Activated CD4-positive, CD25-positive, alpha-beta regulatory T cell treated with anti-CD3 and anti-CD28 coated beads, Interleukin-2, amount 50 U/mL, for 72 hours (primary cell): ENCODE measurements at places on chromosomes 12 and 14.

DNA sequence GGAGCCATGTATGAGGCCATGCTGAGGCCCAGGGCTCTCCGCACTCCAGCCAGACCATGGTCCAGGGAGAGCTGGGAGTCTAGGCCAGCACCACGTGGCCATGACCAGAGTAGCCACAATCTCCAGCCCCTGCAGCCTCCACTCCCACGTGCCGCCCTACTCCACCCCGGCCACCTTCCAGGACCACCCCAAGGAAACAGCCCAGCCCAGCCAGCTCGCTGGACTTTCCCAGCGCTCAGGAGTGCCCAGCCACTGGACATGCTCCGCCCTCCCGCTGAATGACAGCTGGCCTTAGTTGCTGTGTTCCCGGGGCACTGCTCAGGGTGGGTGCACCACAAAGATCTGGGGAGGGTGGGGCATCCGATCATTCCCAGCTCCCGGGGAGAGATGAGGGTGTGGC lies 2.1 kb upstream of the C14orf180 start:
- no peak for DNase-seq

GRCh38 chr12:125129591-125130255 lies 64.5 kb downstream of the AACS start:
- DNase-seq = no peak

- no peak for DNase-seq
Measured at GRCh38 chr12:66516133-66516532, 162.7 kb downstream of the GRIP1 start.

GRCh38 chr12:46373301-46374296 lies 1.0 kb upstream of the SLC38A2 start:
- DNase-seq = peak; percentile 51

DNA sequence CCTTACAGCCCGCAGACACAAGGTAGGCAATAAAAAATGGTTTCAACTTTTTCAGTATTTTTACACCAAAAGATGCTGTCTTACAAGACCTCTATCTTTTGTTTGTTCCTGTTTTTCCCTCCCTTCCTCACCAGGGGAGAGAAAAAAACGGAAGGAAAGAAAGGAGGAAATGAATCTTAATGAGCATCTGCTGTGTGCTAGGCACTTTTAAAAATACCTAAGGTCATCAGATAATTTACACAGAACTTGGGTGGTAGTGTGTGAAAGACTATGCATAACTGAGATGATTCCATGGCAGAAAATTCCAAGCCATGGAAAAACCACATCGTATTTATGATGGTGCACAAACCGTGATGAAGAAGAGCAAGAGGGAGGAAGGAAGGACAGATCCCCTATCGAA lies 121.2 kb downstream of the DIP2B start:
- no peak for DNase-seq

GRCh38 chr14:89572596-89573398 lies 155.8 kb upstream of the FOXN3 start:
- no peak for DNase-seq

DNA sequence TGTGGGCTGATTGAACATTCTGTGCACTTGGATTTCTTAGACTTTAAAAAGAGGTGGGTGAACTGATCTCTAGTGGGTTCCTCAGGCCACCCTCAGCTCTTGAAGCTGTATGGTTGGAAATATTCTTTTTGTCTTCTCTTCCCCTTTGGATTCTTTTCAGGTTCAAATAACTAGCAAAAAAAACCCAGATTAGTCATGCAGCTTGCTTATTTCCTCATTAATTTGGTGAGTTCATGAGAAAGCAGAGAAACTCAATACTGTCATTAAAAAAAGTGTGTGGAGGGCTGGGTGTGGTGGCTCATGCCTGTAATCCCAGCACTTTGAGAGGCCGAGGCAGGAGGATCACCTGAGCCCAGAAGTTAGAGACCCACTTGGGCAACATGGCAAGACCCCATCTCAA lies 183.4 kb downstream of the ESR2 start:
- no peak for DNase-seq
